ENCODE measurements at places on chromosomes 2 and 18.

GRCh38 chr2:105308382-105309146, 21.0 kb downstream of the TGFBRAP1 start:
- ATAC-seq, result no peak

DNA sequence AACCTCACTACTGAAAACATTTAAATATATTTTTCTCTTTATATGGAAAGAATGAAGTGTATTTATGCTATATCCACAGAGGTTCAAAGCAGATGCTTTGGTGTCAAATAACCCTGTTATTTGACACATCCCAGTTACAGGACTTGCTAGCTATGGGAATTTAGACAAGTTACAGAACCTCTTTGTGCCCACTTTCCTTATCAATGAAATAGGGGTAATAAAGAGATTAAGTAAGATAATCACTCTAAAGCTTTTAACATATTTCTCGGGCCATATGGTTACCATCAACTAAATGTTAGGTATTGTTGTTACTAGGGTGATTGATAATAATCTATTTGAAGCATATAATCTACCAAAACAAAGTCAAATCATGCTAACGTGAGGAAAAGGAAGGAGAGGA, 1660.6 kb upstream of the NXPH2 start:
- ATAC-seq, result no peak

DNA sequence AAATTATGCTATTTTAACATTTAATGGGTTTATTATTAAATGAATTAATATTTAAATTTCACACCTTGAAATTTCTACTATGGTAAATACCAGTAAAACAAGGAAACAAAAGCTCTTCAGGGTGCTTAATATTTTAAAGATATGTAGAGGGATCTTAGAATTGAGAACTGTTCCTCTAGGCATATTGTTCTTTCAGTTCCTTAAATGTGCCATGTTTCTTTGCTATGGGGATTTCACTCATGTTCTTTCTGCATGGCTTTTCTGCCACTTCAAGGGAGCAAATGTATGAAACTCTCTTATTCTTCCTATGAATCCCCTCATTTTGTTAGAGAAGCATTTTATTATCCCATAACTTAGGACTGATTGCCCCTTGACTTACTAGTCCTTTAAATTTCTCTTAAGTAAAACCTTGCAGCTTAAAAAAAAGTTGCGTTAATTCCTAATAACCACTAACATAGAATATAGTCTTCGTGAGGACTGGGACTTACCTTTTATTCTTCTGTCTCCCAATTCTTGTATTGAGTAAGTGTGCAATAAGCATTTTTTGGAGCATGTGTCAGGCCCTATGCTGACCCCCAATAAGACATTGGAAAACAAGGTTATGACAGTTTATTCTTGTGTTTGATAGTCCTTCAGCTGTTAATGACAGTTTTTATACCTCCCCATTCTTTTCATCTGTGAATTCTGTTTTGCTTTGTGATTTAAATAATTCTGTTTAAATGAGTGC, 95.7 kb downstream of the BIRC6 start:
- no peak for ATAC-seq

GRCh38 chr18:45722899-45723298, 1.1 kb upstream of the SLC14A1 start:
- peak; percentile 99 for ATAC-seq

DNA sequence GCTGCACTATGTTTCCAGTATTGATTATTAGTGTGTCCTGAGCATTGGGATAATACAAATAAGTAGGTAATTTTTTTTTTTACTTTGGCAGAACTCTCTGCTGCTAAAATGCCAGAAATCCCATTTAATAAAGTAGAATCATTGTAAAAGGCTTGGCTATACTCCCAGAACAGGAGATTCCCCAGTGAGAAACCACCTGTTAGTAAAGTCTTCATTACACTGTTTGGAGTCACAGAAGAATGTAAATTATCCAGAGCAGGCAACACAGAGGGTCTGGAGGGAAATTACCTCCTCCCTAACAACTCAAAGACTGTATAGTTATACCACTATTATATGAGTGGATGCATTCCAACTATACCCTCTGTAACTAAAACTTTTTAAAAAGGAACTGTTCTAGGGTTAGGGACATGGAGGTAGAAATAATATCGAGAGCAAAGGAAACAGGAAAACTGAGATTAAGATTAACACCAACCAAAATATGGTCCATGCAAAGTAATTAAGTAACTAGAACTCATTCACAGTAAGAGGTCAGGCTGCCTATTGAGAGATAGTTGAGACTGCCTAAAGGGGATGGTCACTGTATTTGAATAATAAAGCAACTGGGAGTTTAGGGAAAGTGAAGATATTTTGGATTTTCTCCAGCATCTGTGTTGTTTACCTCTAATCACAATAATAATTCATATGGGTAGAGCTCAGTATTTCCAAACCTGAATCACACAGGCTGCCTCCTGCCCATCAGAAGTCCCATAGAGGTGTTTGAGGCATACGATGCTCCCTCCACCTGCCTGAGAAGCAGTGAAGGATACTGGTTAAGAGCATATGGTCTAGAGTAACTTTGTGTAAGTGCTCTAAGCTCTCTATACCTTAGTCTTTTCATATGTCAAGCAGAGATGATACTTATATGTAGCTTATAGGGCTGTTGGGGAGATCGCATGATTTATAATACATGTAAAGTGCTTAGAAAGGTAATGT, 34.4 kb downstream of the MAP2 start:
- ATAC-seq, result peak; percentile 53

- ATAC-seq, result no peak
Measured at GRCh38 chr2:23320058-23320457, 64.9 kb upstream of the KLHL29 start.
